A673 (cell line): ENCODE measurements at places on chromosomes 12 and 14.
A peak's percentile ranks its signal among the peaks of the same experiment; 100 is the strongest.

GRCh38 chr12:46959502-46959901 lies 119.9 kb upstream of the PCED1B start:
- no peak for DNase-seq

GRCh38 chr12:92674500-92674899 lies 28.3 kb upstream of the PLEKHG7 start:
- DNase-seq = no peak

DNA sequence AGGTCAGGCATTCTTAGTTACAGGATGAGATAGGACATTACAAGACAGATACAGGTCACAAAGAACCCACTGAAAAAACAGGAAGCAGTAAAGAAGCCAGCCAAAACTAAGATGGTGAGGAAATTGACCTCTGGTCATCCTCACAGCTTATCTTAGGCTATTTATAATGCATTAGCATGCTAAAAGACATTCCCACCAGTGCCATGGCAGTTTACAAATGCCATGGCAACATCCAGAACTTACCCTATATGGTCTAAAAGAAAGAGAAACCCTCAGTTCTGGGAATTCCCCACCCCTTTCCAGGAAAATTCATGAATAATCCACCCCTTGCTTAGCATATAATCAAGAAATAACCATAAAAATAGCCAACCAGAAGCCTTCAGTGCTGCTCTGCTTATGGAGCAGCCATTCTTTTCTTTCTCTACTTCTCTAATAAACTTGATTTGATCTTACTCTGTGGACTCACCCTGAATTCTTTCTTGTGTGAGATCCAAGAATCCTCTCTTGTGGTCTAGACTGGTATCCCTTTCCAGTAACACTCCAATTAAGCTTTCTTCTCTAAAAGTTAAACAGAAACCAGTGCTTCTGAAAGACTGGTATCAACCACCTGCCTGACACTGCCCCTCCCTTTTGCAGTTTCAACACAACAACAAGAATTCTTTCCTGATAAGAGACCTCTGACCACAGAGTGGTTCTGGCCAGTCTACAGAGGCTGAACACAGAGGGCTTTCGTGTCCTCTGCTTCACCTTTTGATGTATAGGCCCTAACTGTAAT lies 86.9 kb downstream of the BCAT1 start:
- DNase-seq = no peak

GRCh38 chr12:50049254-50050118 lies 7.9 kb upstream of the ASIC1 start:
- no peak for DNase-seq

DNA sequence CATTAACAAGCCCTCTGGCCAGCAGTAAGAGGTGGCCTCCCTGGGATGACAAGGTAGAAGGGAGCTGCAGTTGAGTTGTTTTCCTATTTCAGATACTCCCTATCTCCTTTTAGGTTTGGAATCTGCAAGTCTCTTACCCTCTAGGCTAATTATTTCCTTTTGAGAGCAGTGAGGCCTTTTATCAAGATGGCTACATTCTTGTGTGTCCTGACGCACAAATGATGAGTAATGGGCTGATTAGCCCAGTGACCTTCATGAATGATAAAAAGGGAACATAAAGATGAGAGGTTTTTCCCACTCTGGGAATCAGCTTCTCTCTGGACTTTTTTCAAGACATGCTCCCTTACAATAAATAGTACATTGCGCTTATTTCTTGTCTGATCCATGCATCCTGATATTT lies 22.9 kb downstream of the DYRK2 start:
- DNase-seq = no peak

DNA sequence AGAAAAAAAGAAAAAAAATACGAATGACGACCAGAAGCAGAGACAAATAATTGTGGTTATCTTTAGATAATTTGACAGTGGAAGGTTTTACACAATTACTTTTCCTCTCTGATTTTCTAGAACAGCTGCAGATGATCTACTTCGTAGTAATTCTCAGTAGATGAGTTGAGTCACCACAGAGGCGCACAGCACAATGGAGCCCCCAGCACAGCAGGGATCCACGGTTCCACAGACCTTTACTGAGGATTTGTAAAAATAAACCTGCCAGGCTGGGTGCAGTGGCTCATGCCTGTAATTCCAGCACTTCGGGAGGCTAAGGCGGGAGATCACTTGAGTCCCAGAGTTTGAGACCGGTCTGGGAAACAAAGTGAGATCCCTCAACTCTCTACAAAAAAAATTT lies 29.3 kb downstream of the AMN start:
- DNase-seq = peak; percentile 78

GRCh38 chr14:67680941-67681340 lies 6.5 kb upstream of the VTI1B start:
- DNase-seq = no peak
